ENCODE measurements at places on chromosomes 1 and 21.

- no peak overlapping the region for H3K4me3 ChIP-seq
- no peak for DNase-seq
- no peaks in the 10 kb centered on the region for H3K36me3 ChIP-seq
These were observed 984.2 kb downstream of the AMY1C start for GRCh38 chr1:104733866-104734265.

DNA sequence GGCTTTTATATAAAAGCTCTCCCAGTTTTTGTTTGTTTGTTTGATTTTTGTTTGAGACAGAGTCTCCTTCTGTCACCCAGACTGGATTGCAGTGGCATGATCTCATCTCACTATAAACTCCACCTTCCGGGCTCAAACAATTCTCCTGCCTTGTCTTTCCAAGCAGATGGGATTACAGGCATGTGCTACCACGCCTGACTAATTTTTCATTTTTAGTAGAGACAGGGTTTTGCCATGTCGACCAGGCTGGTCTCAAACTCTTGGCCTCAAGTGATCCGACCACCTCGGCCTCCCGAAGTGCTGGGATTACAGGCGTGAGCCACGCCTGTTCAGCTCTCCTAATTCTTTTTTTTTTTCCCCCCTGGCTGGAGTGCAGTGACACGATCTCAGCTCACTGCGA is 4.4 kb downstream of the PCAT6 start:
- H3K27ac ChIP-seq = no peak overlapping the region
- no peak for DNase-seq
- H3K27me3 ChIP-seq = no peaks in the 10 kb centered on the region
- no peaks in the 10 kb centered on the region for H3K36me3 ChIP-seq
- H3K4me3 ChIP-seq = no peak overlapping the region
- H3K4me1 ChIP-seq = peaks cover 23% of the 10 kb centered on the region

GRCh38 chr21:45576838-45577737 is 34.8 kb upstream of the SLC19A1 start:
- no peaks in the 10 kb centered on the region for H3K36me3 ChIP-seq
- DNase-seq = no peak
- H3K27ac ChIP-seq = no peak overlapping the region
- H3K27me3 ChIP-seq = no peaks in the 10 kb centered on the region
- H3K4me1 ChIP-seq = no peaks in the 10 kb centered on the region
- H3K4me3 ChIP-seq = no peak overlapping the region

- peaks cover 21% of the 10 kb centered on the region for H3K36me3 ChIP-seq
- peaks cover 43% of the 10 kb centered on the region for H3K4me1 ChIP-seq
- H3K4me3 ChIP-seq = peak overlapping the region; percentile 94
These were observed 1.2 kb downstream of the PIGP start for GRCh38 chr21:37071561-37072273.

- H3K27me3 ChIP-seq = no peaks in the 10 kb centered on the region
- H3K4me3 ChIP-seq = peak overlapping the region; percentile 99
- peaks cover 62% of the 10 kb centered on the region for H3K36me3 ChIP-seq
- no peak for DNase-seq
- H3K4me1 ChIP-seq = peaks cover 74% of the 10 kb centered on the region
These were observed 889 bp upstream of the CCNL2 start for GRCh38 chr1:1399872-1400575.

DNA sequence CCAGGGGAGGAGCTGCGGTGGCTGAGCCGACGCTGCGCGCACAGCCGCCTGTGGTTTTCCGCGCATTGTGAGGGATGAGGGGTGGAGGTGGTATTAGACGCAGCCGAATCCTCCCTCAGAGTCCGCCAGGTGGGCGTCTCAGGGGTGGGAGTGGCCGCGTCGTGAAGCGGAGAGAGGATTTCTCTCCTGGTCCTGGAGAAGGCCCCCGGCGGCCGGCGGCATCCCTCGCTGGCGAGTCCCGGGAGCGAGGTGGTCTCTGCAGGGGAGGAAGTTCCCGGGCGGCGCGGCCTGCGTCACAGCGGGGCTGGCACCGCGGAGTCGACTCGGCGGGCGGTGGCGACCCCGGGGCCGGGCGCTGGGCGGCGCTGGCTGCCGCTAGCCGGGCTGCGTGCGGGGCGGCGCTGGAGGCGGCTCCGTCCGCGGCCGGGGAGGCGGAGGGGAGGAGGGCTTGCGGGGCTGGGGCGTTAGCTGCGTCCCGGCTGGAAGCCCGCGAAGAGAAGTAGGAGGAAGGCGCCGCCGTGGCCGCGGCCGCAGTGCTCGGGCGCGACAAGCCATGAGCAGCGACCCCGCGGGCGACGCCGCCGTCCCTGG is at the start of gene LRRC8C:
LRRC8C (plus strand) TSS at position 464 of the 591 bp plus-strand sequence. CDS start 53,354 bp downstream, outside the sequence.
- H3K4me1 ChIP-seq = peaks cover 20% of the 10 kb centered on the region
- peak within 1 kb of the TSS; percentile 88 for H3K4me3 ChIP-seq
- peak; percentile 95 for DNase-seq
- H3K36me3 ChIP-seq = no peaks in the 10 kb centered on the region
- peak within 1 kb of the TSS; percentile 85 for H3K27ac ChIP-seq

DNA sequence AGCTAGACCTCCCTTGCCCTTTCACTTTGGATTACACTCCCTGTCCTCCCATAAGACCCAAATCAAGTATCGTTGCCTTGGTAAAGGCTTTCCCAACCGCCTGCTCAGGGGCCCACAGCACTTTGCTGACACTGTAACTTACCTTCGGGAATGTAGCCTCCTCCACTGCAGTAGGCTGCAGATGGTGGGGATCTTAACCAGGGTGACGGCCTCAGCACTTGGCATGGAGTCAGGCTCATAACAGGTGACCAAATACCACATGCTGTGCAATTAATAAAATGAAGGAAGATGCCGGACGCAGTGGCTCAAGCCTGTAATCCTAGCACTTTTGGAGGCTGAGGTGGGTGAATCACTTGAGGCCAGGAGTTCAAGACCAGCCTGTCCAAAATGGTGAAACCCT is 88.7 kb upstream of the IRF2BP2 start:
- H3K4me3 ChIP-seq = no peak overlapping the region
- DNase-seq = no peak
- H3K4me1 ChIP-seq = peaks cover 10% of the 10 kb centered on the region
- no peaks in the 10 kb centered on the region for H3K36me3 ChIP-seq

Data from stomach (tissue), 19 donors.